T-helper 9 cell (primary cell): ENCODE measurements at places on chromosomes 13 and 19.

DNA sequence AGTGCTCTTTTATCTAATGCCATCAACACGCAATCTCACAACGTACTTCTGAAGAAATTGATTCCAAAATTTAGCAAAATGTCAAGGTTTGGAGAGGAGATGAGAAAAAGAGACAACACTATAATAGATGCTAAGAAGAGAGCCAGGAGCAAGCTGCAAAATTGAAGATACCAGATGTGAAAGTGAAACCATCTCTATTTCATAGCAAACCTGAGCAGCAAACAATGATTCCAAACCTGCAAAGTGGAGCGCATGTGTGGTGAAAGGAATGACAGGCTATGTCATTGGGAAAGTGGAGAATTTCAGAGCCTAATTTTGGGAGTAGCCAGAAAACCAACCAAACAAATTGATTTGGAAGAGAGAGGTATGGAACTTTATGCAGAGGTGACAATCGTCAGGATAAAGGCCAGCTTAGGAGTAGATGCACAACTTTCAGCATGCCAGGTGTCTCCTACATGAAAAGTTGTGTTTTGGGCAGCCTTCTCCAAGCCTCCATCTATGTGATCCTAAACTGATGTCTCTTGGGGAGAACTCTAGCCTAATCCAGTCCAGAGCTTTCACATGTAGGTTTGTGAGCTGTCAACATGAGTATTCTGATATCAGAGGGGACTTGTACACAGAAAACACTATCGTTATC lies 158.4 kb upstream of the FNDC3A start:
- DNase-seq: no peak

DNA sequence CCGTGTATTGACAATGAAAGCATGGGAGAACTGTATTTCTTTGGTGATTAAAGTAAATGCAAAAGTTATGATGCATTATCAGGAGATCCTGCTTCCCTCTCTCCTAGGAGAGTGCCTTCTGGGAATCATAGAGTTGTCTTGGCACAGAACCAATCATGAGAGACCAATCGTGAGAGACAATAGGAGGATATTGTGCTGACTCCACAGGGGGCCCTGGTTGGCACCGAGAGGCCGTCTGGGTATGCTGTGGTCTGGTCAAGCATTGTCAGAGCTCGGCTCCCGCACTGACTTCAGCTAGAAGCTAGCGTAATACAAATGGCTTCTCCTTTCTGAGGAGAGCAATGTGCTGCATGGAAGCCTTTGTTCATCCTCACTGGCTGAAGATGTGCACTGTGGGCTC lies 131.5 kb upstream of the GJB6 start:
- DNase-seq: no peak

DNA sequence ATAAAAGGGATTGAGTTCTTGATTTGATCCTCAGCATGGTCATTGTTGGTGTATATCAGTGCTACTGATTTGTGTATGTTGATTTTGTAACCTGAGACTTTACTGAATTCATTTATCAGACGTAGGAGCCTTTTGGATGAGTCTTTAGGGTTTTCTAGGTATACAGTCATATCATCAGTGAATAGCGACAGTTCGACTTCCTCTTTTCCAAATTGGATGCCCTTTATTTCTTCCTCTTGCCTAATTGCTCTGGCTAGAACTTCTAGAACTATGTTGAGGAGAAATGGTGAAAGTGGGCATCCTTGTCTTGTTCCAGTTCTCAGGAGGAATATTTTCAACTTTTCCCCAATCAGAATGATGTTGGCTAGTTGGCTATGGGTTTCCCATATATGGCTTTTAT lies 27.0 kb downstream of the POMP start:
- no peak for DNase-seq

DNA sequence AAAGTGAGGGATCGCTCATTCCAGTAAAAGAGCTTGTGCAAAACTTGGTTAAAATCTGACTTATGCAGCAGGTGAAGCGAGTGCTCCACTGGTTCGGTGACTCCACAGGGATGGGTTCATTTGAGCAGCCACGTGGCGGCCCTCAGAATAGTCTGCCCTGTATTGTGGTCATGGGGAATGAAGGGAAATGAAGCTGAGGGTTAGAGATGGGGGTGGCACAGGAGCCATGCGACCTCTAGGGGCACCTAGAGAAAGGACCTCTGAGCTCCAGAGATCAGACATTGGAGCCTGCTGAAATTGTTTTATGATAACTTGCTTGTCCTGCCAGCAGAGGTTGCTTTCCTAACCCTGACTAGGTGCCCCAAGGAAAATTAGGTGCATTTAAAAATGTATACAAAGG lies 26.6 kb downstream of the CBY2 start:
- no peak for DNase-seq

GRCh38 chr19:13079542-13079986 lies 23.1 kb downstream of the LYL1 start:
- no peak for DNase-seq
